MCF 10A (cell line): ENCODE measurements at places on chromosomes 4 and X.

GRCh38 chr4:6955261-6955911, 45.8 kb downstream of the TBC1D14 start:
- no peak for DNase-seq

GRCh38 chr4:67892905-67893304, 9.1 kb upstream of the TMPRSS11D start:
- DNase-seq, result no peak

DNA sequence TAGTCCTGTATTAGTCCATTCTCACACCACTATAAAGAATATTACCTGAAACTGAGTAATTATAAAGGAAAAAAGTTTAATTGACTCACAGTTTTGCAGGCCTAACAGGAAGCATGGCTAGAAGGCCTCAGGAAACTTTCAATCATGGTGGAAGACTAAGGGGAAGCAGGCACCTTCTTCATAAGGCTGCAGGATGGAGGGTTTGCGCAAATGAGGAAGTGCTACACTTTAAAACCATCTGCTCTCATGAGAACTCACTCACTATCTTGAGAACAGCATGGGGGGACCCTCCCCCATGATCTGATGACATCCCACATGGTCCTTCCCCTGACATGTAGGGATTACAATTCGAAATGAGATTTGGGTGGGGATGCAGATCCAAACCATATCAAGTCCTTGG, 12.1 kb upstream of the MAGEA11 start:
- no peak for DNase-seq

DNA sequence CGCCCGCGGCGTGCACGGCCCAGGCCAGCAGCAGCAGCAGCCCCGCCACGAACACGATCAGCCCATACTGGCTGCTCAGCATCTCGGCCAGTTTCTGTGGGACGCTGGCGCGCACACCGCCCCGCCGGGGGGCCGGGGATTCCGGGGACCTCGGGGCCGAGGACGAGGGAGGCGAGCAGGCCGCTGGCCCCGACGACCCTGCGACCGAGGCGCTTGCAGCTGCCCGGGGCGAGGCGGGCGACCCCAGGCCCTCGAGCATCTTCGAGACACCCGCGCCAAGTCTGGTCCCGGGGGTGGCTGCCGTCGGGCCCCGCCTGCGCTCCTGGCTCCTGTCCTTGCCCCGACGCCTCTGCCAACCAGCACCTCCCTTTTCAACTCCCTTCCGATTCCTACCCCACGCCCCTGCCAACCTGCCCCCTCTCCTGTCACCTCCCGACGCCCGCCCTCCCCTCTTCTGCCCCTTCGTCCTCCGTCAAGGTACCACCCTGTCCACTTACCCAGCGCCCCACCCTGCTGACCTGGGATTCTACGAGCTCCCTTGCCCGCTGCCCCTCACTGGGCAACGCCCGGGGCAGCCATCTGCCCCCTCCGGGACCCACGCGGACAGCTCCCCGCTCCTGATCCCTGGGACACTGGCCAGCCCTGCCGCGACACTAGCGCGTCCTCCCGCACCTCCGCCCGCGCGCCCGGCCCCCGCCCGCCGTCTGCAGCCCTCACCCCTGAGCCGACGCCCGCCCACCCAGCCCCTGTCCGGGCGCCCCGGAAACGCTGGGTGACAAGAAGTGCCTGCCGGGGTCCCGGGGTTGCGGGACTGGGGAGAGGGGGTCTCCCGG, at the start of gene OTOP1:
TSS of gene OTOP1 (minus strand) at position 324 of the 833 bp plus-strand sequence. CDS start at position 259, 65 bp downstream.
- DNase-seq, result no peak

DNA sequence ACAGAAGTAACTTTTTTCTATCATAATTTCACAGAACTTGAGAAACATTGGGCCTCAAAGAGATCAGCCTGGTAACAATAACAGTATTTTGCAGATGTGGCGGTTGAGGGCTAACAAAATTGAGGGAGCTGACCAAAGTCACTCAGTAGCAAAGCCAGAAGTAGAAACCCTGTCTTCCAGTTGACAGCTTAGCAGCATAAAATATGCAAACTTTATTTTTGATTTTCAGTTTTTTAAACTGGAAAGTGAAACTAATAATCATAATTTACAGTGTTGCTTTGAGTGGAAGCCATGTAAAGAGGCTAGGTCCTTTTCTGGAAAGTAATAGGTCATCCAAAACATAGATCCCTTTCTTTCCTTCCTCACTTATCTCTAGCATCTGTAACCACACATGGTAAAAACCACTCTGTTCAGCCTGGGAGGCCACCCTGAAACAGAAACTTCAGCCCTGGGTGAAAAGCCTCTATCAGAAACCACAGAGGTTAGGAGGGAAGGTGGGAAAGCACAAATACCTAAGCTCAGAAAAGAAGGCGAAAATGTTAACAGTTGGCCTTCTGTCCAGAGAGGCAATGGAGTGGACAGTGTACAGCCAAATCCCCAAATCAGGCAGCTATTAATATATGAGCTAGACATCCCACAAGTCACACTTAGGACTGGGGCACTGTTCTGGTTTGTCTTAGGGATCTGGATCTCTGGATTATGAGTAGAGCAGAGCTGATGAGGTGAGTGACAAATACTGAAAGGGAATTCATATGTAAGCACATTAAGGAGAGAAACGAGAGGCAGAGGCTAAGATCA, 61.1 kb upstream of the ARSJ start:
- DNase-seq, result no peak

GRCh38 chr4:7161721-7162214, 30.6 kb upstream of the SORCS2 start:
- no peak for DNase-seq

GRCh38 chr4:79574741-79575451, 166.9 kb upstream of the GK2 start:
- no peak for DNase-seq

GRCh38 chr4:85790582-85790981, 315.6 kb downstream of the ARHGAP24 start:
- DNase-seq, result no peak

GRCh38 chr4:81723927-81724587, 252.3 kb upstream of the RASGEF1B start:
- peak; percentile 55 for DNase-seq

- DNase-seq, result no peak
These were observed 92.7 kb upstream of the TRIM2 start for GRCh38 chr4:153111426-153112040.

GRCh38 chrX:18394477-18394876, 30.9 kb upstream of the CDKL5 start:
- no peak for DNase-seq

DNA sequence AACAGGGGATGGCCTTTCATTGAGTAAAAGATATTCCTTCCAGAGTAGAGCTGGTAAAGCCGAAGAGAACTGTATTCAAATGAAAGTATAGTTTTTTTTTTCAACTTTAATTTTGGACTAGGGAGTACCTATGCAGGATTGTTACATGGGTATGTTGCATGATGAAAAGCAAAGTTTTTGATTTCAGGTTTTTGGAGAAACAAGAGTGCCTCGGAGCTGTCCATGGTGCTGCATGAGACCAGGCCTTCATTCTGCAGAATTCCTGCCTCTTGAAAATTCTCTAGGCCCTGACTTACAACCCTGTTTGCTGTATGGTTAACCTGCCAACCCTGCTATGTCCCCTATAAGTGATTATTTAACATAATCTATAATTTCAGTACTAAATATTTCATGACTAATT, 1065.7 kb upstream of the FTHL17 start:
- peak; percentile 34 for DNase-seq

DNA sequence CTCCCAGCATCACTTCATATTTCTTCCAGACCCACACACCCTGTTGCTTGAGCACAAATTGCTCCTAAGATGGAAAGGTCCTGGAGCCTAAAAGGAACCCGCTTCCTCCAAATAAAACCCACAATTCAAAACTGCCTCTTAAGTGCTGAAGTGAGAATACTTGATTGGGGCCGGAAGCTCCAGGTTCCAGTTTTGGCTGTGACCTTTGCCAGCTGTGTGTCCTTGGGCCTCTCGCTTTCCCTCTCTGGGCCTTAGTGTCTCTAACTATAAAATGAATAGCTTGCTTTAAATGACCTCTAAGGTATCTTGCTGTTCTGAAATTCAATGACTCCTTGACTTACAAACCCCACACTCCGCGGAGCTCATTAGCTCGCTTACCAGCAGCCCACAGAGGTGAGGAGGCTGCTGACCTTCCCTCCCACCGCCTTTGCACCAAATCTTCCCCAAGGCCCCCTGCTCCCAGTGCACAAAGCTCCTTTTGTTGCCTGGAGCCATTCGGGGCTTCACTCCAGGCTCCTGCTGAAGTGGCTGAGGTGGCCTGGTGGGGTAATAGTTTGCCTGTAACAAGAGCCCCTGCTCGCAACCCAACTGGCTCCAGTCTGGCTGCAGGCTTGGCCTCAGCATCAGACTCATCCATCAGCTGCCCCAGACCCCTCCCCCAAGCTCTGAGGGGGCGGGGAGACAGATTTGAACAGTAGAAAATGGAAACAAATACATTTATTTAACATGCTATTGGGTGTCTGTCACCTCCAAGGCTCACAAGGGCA, 21.8 kb downstream of the STARD8 start:
- no peak for DNase-seq

DNA sequence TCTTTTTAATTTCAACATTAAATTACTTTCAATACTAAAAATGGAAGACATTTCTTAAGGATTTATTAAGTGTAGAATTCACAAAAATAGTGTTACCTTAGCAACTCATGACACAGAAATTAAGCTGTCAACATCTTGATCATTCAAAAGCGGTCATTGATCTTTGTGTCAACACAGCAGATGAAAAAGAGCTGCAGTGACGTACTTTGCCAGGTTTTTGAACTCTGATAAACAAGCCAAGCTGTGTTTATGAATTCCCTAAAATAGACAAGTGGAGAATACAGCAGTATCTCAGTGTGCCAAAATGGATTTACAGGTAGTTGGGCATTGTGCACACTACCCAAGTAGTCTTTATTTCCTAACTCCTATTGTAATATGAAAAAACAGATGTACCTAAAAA, 1141.8 kb upstream of the PCDH7 start:
- DNase-seq, result no peak

GRCh38 chr4:65195002-65195401, 475.3 kb downstream of the EPHA5 start:
- DNase-seq, result no peak

DNA sequence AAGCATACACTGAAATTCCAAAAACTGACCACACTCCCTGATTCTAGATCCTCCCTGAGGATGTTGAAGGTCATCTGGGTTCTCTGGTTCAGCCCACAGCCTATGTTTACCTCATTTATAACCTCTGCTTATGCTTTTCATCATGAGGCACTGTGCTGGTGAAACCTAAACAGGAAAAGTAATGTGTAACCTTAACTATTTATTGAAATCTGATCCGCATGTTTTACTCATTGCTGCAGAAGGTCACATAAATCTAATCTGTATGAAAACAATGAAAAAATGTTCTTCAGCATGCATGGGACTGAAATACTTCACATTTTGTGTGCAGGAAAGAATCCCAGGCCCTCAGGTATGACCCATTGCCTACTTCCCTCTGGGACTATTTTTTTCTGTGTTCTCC, 30.3 kb downstream of the UCHL1 start:
- DNase-seq, result peak; percentile 33

DNA sequence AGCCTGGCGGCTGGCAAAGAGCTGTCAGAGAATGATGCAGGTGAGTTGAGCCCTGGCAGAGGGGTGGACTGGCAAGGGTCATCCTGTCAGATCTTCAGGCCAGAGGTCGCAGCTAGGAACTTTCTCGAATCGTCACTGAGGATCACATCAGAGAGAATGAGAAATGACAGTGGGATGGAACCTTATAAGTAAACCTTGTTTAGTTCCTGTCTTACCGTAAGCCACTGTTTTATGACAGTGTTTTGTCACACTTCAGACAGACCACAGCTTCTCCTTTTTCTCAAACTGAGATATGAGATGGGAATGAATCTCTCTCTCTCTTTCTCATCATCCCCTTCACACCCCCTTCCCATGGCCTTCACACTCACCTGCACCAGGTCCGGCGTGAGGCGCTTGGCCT, 9.3 kb downstream of the DIPK2B start:
- no peak for DNase-seq
